ENCODE measurements at places on chromosomes 7 and 10.

DNA sequence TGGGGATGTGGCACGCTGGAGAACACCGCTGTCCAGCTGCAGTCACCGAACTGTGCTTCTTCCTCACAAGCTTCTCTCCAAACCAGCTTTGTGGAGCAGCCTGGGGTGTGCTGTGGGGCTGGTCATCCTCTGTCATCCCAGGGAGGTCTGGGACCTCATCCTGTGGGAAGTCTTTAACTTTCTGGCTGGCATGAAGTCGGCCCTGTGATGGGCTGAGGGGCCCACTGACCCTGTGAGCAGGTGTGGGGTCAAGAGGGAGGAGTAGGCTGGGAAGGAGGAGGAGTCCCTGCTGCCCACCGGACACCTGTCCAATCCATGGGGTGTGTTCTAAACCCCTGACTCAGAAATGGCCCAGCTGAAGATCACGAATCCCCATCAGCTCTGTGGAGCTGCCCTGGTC lies 136.2 kb upstream of the SHH start:
- DNase-seq = no peak

GRCh38 chr10:113235508-113235907 lies 285.5 kb downstream of the TCF7L2 start:
- no peak for DNase-seq

GRCh38 chr10:110434489-110435096 lies 63.1 kb upstream of the DUSP5 start:
- DNase-seq = no peak

- peak; percentile 84 for DNase-seq
Measured at GRCh38 chr10:88835096-88835909, 16.3 kb downstream of the ANKRD22 start.

GRCh38 chr7:151083071-151083823 lies at the start of gene TMUB1:
Gene TMUB1, minus strand, starts transcription at chr7:151083493. Its CDS starts 930 bp downstream, at chr7:151082563.
- peak; percentile 42 for DNase-seq

DNA sequence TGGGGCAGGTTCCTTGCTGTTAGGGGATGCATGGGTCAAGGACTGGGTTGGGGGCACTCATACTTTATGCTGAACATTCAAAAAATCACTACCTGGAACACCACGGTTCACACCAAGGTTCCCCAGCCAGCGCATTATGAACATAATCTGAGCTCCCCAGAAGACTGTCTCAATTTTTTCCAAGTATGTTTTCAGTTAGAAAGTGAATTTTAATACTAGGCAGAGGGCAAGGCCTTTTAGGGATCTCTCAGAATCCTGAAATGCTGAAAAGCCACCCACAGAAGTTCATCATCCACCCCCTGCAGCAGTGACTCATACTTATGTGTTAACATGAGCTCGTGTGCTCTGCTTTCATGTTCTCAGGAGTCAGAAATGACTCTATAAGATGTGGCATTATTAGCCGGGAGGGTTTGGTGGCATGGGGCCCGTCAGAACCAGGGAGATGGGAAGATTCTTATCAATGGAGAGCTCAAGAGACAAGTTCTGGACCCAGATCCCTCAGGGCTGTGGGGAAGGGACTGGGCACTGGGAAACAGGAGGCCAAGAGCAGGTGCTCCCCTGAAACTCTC lies 185.2 kb upstream of the ITGB1 start:
- peak; percentile 83 for DNase-seq

DNA sequence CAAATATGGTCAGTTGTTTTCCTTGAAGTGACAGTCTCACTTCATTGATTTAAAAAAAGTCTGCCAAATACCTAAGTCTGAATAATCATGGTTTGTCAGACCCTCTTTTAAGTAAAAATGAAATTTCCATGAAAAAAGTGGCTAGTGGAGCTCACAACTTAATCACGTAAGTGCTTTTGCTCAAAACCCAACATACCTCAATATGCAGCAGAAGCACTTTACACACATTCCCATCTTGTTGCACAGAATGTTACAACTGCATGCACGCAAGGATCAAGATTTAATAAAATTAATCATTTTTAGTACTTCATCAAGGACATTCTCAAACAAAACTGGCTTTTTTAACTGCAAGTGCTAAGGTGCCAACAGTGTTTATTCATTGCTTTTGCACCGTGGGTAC lies 21.6 kb downstream of the EZH2 start:
- DNase-seq = peak; percentile 58

DNA sequence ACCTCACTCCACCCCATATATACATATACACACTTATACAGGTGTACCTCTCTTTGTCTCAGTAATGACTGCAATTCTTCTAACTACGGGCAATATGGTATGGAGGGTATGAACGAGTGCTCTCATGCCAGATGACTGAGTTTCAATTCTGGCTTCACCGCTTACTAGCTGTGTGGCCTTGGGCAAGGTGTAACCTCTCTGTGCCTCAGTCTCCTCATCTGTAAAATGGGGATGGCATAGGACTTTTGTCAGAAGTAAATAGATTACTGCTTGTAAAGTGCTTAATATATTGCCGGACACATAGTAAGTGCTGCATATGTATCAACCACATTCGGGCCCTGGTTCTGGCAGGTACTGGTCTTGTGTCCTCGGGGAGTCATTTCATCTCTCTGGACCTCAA lies 60.1 kb upstream of the IFRD1 start:
- DNase-seq = no peak

GRCh38 chr7:51356849-51357516 lies 40.4 kb upstream of the COBL start:
- DNase-seq = no peak

GRCh38 chr7:100585511-100586265 lies at the start of gene LRCH4:
Gene LRCH4, minus strand, starts transcription at chr7:100586129. Its CDS starts 29 bp downstream, at chr7:100586100.
- no peak for DNase-seq

- no peak for DNase-seq
Measured at GRCh38 chr10:103890194-103890658, 27.8 kb downstream of the STN1 start.

GRCh38 chr10:83871187-83872081 lies 267.9 kb upstream of the GHITM start:
- DNase-seq = peak; percentile 51

DNA sequence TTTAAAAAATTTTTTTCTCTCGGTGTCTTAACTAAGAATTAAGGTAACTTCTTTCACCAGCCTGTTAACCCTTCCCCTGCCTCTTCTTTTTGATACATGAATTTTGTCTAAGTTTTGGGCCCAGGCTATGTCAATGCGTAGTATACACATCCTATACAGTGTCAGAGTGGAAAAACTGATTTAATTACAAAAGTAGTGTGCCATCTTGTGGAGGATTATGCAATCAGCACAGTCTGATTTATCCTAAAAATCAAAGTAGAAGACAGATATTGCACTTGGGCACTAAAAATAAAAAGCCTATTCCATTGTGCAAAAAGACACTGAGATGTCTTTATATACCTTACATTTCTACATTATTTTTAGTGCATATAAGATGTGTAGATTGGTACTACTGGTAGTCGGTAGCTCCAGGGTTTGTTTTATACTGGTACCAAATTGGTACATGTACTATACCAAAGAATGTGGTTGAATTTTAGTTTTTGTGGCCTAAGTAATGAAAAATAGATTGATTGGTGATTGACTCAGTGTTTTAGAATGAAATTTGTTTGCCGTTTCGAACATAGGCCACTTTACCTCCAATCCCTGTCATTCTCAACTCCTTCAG lies 96.6 kb downstream of the MKLN1 start:
- peak; percentile 50 for DNase-seq

- no peak for DNase-seq
Measured at GRCh38 chr10:72911758-72912157, 18.2 kb downstream of the OIT3 start.

DNA sequence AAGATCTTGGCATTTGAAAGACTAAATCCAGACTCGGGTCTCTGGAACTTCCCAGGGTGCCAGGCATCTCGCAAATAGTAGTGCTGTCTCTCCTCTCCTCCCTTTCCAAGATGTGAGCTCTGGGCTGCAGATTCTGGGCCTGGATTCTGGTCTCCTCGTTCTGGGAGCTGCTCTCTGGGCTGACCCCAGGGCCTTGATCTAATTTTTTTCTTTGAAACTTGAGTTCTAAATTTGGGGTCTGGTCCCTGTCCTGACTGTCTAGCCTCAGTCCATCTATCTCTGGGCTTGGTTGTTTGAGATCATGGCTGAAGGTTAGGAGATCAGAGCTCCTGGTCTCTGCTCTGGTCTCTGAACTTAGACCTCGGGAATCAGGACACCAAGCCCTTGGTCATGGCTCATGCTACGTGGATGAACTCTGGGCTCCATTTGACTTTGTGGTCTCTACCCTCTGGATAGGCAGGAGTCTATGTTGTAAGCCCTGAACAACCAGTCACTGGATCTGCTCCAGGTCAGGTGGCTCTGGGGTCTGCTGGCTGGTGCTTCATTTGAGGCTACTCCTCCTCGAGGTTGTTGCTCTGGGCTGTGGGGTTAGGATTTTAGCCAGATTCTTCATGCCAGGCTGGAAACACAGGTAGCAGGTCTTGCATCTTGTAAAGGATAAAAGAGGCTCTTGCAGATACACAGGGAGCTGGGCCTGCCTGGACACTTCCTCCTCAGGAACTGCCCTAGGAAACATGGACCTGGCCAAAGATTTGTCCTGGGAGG lies 8.0 kb upstream of the MBL2 start:
- DNase-seq = no peak

DNA sequence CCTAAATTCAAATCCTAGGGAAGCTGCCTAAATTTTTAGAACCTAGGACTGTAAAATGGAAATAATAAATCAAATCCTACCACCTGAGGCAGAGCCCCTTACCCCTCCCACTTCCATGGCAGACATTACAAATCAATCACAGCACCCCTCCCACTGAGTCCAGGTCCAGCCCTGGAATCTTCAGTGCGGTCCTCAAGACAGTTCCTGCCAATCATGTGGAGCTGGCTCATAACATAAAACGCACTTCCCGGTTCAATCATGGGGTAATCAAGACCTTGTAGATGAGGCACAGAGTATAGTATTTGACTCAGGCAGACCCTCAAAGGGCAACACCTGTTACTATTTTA lies 157.0 kb downstream of the SLIT1 start:
- no peak for DNase-seq

DNA sequence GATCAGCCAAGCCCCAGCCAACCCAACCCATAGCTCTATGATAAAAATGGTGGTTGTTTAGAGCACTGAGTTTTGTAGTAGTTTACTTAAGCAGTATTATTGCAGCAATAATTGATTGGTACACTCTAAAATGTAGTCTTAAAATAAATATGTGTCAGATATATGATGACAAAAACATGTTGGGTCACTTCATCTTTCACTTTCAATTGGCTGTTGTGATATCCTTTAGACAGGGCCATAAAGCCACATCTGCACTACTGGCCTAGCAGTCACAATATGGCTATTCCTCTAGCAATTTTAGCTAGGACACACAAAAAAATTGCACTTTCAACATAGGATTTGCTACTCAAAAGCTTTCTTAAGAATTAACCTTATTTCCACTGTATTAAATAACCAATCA lies 5.9 kb upstream of the CAV1 start:
- no peak for DNase-seq

- no peak for DNase-seq
Measured at GRCh38 chr10:71367271-71367670, 29.4 kb upstream of the CDH23 start.

DNA sequence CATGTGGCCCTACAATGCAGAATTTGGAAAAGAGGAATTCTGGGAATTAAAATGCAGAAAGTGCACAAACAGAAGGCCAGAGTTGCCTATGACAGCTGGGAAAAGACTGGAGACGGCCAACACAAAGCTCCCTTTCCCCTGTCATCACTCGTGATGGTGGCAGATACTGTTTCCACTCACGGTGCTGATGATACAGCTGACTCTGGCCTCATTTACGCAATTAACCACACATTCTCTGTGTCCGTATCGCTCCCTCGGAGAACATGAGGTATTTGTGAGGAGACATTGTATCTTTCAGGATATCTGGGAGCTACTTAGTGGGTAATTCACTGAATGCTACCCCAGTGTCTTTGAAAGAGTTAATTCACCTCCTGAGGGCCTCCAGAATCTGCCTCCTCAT lies 172.8 kb downstream of the TAX1BP1 start:
- DNase-seq = no peak

- DNase-seq = peak; percentile 18
Measured at GRCh38 chr10:102540023-102540422, 36.3 kb downstream of the SUFU start.

All from AG10803 (cell line).